ENCODE measurements at places on chromosomes 5 and 9. TPM values are rescaled to one million over a fixed set of nuclear protein-coding genes. Genes with fewer than 3 reads are reported as not detected.

The ADAMTS12 gene
- 11.6 TPM for total RNA-seq

The GPRIN1 gene
- 0.83 TPM for total RNA-seq

The CDC23 gene
- 24.8 TPM for total RNA-seq

The PDE6A gene
- total RNA-seq = not detected

The KIF24 gene
- total RNA-seq = 2.1 TPM

The COL23A1 gene
- total RNA-seq = 0.57 TPM

The GRIA1 gene
- total RNA-seq = not detected

The NSG2 gene
- total RNA-seq = 1.8 TPM

The PTPN3 gene
- 43.8 TPM for total RNA-seq

The PRRT1B gene
- total RNA-seq = not detected

The SPATA31A3 gene
- total RNA-seq = not detected

The CTNNAL1 gene
- 4.4 TPM for total RNA-seq

The DDX4 gene
- total RNA-seq = not detected

The FOXD4L5 gene
- 0.27 TPM for total RNA-seq

The FOXD4L6 gene
- total RNA-seq = not detected
